ENCODE measurements at places on chromosomes 2 and 18. TPM values are rescaled to one million over a fixed set of nuclear protein-coding genes. Genes with fewer than 3 reads are reported as not detected.

Gene C2orf49
- 19.5 TPM for total RNA-seq

Gene RUFY4
- total RNA-seq: not detected

Gene MC2R
- not detected for total RNA-seq

Gene CAD
- total RNA-seq: 31.5 TPM

Gene ZFAND2B
- total RNA-seq: 21.6 TPM

Gene IL1R1
- 0.65 TPM for total RNA-seq

Gene MTX2
- total RNA-seq: 38.3 TPM

Gene GDF7
- 5.5 TPM for total RNA-seq

Gene UGT1A10
- total RNA-seq: not detected

Gene CCDC68
- total RNA-seq: 1.3 TPM

Gene C2orf69
- total RNA-seq: 17.8 TPM

Gene USP37
- total RNA-seq: 5.2 TPM

Gene NPPC
- not detected for total RNA-seq

Gene CD8B
- not detected for total RNA-seq

Gene ZNF521
- 107 TPM for total RNA-seq

Gene SLC16A14
- 0.46 TPM for total RNA-seq

Gene SCN7A
- under 0.01 TPM for total RNA-seq

Gene SLC9A4
- total RNA-seq: not detected

Gene MROH2A
- not detected for total RNA-seq

Gene SMCHD1
- 68.8 TPM for total RNA-seq

Gene LAMA3
- total RNA-seq: 3.3 TPM

Gene DPYSL5
- total RNA-seq: not detected

Gene KRTCAP3
- total RNA-seq: not detected

Gene HOXD3
- total RNA-seq: 4.2 TPM

Gene POTEC
- not detected for total RNA-seq

Gene DTNA
- 9.1 TPM for total RNA-seq

Gene SRD5A2
- not detected for total RNA-seq

Gene CRYGA
- not detected for total RNA-seq

Gene ATOH8
- total RNA-seq: 5.8 TPM

Gene SLC30A3
- 0.32 TPM for total RNA-seq

Gene PDE1A
- 0.46 TPM for total RNA-seq

Gene VSNL1
- 0.76 TPM for total RNA-seq

Gene TRIM54
- total RNA-seq: not detected

Gene LYPD1
- total RNA-seq: 19.5 TPM

Gene AOX1
- 0.32 TPM for total RNA-seq

Gene GALNT13
- under 0.01 TPM for total RNA-seq

Gene SPP2
- total RNA-seq: not detected

Gene ADCY3
- 13.6 TPM for total RNA-seq
